ENCODE measurements at places on chromosomes 5 and 9. TPM values are rescaled to one million over a fixed set of nuclear protein-coding genes. Genes with fewer than 3 reads are reported as not detected.

DNA sequence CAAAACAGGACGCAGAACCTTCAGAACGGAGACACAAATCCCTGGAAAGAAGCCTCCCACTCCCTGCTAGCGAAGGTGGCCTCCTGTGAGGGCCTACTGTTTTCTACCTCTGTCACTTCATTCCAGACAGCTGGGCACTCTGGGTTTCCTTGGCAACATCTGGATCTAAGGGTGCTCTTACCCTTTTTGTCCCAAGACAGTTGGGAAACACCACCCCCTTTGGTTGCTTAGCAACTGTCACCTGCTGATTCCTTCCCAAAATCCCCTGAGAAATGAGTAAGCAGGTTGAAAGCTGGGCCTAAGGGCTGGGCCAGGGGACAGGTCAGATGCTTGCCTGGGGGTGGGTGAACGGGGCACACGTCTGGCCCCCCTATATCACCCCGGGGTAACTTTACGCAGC lies 29.4 kb downstream of the NANS start:
- no peak for DNase-seq
- peaks cover 33% of the 10 kb centered on the region for H3K36me3 ChIP-seq
- H3K4me3 ChIP-seq, result no peak overlapping the region
- no peaks in the 10 kb centered on the region for H3K27me3 ChIP-seq

GRCh38 chr5:176529741-176530141 lies 7.5 kb downstream of the RNF44 start:
- peaks cover 35% of the 10 kb centered on the region for H3K36me3 ChIP-seq
- no peak overlapping the region for H3K27ac ChIP-seq
- no peak overlapping the region for H3K4me3 ChIP-seq
- DNase-seq, result no peak
- H3K4me1 ChIP-seq, result peaks cover 42% of the 10 kb centered on the region

GRCh38 chr5:61728287-61728686 lies 396.2 kb downstream of the ZSWIM6 start:
- peaks cover 11% of the 10 kb centered on the region for H3K4me1 ChIP-seq
- no peak overlapping the region for H3K27ac ChIP-seq
- DNase-seq, result no peak
- no peak overlapping the region for H3K4me3 ChIP-seq
- H3K27me3 ChIP-seq, result no peaks in the 10 kb centered on the region

GRCh38 chr9:107087222-107087621 lies 195.9 kb upstream of the RAD23B start:
- H3K36me3 ChIP-seq, result no peaks in the 10 kb centered on the region
- no peak overlapping the region for H3K27ac ChIP-seq
- no peaks in the 10 kb centered on the region for H3K4me1 ChIP-seq
- no peak for DNase-seq
- H3K27me3 ChIP-seq, result no peaks in the 10 kb centered on the region
- no peak overlapping the region for H3K4me3 ChIP-seq

STC2 gene
- total RNA-seq, result 28.2 TPM

- H3K4me3 ChIP-seq, result peak within 1 kb of the TSS; percentile 80
- H3K4me1 ChIP-seq, result no peaks in the 10 kb centered on the region
- peak within 1 kb of the TSS; percentile 89 for H3K27ac ChIP-seq
- H3K36me3 ChIP-seq, result no peaks in the 10 kb centered on the region
- DNase-seq, result peak; percentile 93
- no peaks in the 10 kb centered on the region for H3K27me3 ChIP-seq
Measured at GRCh38 chr9:111599092-111599954, at the start of gene PTGR1. Gene PTGR1, minus strand, starts transcription at chr9:111599647. Its CDS starts 2,225 bp downstream, at chr9:111597422.

- H3K4me1 ChIP-seq, result no peaks in the 10 kb centered on the region
- H3K36me3 ChIP-seq, result no peaks in the 10 kb centered on the region
- no peak for DNase-seq
- H3K27ac ChIP-seq, result no peak overlapping the region
- no peaks in the 10 kb centered on the region for H3K27me3 ChIP-seq
Measured at GRCh38 chr9:87292449-87293191, 205.0 kb upstream of the DAPK1 start.

GRCh38 chr5:18720002-18720401 lies 1085.7 kb downstream of the TAF11L14 start:
- H3K27ac ChIP-seq, result no peak overlapping the region
- no peak overlapping the region for H3K4me3 ChIP-seq
- H3K36me3 ChIP-seq, result no peaks in the 10 kb centered on the region
- no peak for DNase-seq
- H3K27me3 ChIP-seq, result no peaks in the 10 kb centered on the region

PCDHA9 gene
- 0.71 TPM for total RNA-seq

DNA sequence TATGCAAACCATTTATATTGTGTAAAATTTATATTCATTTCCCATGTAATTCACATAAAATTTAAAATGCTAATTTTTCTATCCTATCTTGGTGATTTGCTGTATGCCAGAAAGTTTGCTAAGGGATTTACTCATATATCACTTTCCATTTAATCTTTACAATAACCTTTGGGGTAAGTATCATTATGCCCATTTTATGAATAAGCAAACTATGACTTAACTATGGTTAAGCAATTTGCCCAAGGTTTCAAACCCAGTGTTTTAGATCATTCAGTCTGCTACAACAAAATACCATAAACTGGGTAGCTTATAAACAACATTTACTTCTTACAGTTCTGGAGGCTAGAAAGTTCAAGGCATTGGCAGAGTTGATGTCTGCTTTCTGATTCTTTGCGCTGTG lies 246.4 kb upstream of the TMEM161B start:
- no peak overlapping the region for H3K4me3 ChIP-seq
- no peak overlapping the region for H3K27ac ChIP-seq
- H3K36me3 ChIP-seq, result no peaks in the 10 kb centered on the region
- DNase-seq, result no peak
- H3K27me3 ChIP-seq, result no peaks in the 10 kb centered on the region

LCN2 gene
- not detected for total RNA-seq

DNA sequence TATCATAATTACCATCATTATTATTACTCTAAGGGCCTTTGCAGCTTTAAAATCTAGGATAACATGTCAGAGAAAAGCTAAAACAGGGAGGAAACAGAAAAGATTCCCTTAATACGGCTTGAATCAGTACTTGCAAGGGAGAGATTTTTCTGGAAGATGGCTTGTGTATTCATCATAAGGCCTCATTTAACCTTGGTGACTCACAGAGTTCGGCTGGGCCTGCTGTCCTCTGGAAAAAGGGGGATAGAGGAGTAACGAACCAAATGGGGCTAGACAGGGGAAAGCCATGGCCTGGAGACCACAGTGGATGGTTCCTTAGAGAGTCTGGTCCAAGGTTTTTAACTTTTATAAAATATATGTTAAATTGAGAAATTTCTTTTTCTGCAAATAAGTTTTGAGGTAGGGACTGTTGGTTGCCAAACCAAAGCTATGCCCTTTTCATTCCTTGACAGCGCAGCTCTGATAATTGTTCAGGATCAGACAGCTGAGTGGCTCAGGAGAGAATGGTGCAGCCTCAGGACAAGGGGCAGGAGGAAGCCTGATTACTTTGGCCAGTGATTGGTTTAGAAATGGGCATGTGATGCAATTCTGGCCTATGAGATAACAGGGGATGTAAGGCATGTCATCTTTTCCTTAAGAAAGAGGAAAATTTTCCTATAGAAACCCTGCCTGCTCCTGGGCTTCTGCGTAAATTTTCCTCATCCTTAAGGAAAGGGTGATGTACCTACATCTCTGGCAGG lies 25.6 kb upstream of the GSN start:
- H3K27me3 ChIP-seq, result no peaks in the 10 kb centered on the region
- no peak overlapping the region for H3K4me3 ChIP-seq
- no peak for DNase-seq

DNA sequence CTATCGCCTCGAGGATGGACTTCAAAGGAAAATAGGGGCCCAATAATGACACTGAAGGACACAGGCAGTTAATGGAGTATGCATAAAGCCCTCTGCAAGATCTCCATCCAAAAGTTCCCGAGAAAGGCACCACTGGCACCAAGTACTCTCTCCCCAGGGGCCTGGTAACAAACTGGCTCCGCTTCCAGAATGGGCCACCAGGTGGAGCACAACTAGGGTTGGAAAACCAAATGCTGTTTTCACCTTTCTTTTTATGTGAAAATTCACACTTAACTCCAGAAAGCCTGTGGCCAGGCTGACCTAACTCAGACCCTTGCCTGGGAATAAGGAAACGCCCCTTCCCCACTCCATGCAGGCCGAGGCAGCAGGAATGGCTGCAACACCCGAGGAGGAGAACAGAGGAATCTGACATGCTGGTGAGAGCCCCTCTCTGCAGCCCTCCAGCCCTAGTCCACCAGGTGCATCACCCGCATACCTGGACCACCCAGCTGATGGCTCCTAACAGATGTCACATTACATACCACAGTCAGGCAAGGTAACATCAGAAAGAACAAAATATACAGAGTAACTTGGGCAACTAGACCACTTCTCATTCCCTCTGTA lies 42.8 kb downstream of the CAMSAP1 start:
- H3K4me3 ChIP-seq, result no peak overlapping the region
- H3K27me3 ChIP-seq, result no peaks in the 10 kb centered on the region
- H3K36me3 ChIP-seq, result no peaks in the 10 kb centered on the region
- H3K27ac ChIP-seq, result no peak overlapping the region
- no peak for DNase-seq

NUTM2G gene
- total RNA-seq, result not detected

DNA sequence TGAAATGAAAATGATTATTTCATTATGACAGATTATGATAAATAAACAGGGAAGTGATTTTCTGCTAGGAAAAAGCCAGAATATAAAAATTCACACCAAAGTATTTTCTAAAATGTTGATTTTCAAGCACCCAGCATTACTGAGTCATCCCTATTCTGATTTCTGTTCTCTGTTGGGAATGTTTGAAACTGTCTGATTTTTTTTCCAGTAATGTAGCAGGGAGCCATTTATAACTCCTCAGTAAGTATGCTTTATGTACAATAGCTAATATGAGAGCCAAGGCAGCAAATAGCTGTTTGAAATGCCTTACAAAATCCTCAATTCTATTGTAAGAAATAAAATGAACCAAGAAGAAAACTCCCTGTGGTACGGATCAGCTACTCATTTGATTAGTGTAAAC lies 471.7 kb upstream of the TYRP1 start:
- H3K4me3 ChIP-seq, result no peak overlapping the region
- no peaks in the 10 kb centered on the region for H3K36me3 ChIP-seq
- H3K4me1 ChIP-seq, result no peaks in the 10 kb centered on the region
- DNase-seq, result no peak
- no peaks in the 10 kb centered on the region for H3K27me3 ChIP-seq

DNA sequence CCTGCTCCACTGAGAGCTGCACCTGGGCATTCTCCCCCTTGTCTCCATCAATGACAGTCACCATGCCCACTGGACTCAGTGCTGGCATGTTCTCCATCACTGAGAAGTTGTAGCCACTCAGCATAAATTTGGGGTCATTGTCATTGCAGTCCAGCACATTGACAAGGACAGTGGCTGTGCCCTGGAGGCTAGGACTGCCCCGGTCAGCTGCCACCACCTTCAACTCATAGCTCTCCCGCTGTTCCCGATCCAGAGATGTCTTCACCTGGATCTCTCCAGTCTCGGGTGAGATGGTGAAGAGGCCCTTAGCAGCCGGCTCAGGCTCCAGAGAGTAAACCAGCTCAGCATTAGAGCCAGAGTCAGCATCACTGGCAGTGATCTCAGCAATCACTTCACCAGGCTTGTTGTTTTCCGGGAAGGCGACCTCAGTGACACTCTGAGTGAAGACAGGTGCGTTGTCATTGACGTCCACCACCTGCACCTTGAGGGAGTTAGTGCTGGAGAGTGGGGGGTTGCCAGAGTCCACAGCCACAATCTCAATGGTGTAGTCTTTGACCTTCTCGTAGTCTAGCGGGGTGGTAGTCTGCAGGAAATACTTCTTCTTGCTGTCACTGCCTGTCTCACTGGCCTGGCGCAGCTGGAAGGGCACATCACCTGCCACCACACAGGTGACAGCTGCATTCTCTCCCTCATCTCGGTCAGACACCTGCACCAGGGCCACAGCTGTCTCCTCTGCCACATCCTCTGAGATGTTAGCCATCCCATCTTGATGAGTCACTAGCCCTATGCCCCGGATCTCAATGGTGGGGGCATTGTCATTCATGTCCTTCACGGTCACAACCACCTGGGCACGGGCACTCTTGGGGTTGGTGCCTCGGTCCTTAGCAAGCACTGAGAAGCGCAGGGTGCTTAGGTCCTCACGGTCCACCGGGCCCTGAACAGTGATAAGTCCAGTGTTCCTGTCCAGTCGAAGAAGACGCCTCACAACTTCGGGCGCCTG lies 13.5 kb downstream of the PCDH1 start:
- H3K4me1 ChIP-seq, result no peaks in the 10 kb centered on the region
- no peak overlapping the region for H3K4me3 ChIP-seq
- DNase-seq, result no peak
- H3K27ac ChIP-seq, result no peak overlapping the region

CCL28 gene
- 0.71 TPM for total RNA-seq

DNA sequence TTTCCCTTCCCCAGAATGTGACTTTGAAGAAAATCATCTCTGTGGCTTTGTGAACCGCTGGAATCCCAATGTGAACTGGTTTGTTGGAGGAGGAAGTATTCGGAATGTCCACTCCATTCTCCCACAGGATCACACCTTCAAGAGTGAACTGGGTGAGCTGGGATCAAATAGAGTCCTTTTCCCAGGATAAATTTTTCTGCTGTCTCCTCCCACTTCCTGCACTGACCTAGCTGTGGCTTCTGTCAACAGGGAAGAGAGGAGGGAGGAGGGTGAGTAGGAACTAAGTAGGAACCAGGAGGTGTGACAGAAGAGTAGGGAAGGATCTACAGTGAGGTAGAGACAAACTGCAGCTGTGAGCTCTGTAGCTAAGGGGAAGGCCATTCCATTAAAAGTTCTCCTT lies 69.3 kb downstream of the MAMDC2 start:
- no peak for DNase-seq
- H3K27ac ChIP-seq, result peak overlapping the region; percentile 72

DNA sequence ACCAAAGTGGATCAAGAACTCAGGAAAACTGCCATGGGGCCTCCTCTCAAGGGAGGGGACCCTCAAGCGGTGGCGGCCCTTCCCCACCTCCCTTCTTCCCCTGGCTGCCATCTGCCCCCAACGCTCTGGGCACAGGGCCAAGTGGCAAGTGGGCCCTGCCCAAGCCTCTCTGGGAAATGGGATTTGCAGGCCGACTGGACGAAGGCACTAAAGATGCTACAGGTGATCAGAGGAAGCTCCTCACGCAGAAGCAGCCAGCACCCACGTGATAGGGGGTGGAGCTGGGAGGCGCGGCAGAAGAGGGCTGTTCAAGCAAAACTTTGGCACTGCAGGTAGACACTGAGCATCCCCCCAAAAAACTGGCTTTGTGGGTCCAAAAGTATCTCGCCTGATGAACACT lies 52.7 kb upstream of the UBTD2 start:
- no peaks in the 10 kb centered on the region for H3K27me3 ChIP-seq
- no peak for DNase-seq
- H3K4me1 ChIP-seq, result no peaks in the 10 kb centered on the region
- H3K4me3 ChIP-seq, result no peak overlapping the region

All from sigmoid colon (tissue), 7 donors.